ENCODE measurements at places on chromosomes 5 and 9.

DNA sequence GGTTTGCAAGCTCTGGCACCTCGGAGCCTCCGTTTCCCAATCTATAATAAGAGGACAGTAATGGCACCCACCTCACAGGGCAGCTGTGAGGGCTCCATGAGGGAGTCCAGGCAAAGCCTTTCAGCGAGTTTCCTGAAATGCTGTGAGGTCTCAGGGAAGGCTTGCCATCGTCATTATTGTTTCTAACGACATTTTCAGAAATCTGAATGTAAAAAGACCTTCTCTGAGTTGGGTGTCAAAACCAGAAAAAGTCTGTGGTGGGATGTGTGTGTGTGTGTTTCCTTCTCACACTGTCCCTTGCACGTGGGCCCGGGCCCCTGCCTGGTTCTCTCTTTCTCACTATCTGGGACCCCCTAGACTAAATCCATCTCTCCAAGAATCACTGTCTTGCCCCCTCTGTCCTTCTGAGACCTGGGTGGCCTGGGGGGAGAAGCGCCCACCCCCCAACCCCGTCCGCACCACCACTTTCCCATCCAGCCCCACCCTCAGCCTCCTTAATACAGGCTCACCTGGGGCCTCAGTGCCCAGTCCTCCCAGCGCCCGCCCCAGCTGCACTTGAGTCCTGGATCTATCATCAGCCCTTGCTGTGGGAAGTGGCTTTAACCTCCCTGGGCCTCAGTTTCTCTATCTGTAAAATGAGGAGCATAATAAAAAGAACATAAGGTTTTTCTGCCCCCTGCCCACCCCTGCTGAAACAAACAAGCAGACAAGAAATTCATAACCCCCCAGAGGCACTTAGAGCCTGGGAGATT lies 180.3 kb downstream of the C9orf50 start:
- no peak for DNase-seq

DNA sequence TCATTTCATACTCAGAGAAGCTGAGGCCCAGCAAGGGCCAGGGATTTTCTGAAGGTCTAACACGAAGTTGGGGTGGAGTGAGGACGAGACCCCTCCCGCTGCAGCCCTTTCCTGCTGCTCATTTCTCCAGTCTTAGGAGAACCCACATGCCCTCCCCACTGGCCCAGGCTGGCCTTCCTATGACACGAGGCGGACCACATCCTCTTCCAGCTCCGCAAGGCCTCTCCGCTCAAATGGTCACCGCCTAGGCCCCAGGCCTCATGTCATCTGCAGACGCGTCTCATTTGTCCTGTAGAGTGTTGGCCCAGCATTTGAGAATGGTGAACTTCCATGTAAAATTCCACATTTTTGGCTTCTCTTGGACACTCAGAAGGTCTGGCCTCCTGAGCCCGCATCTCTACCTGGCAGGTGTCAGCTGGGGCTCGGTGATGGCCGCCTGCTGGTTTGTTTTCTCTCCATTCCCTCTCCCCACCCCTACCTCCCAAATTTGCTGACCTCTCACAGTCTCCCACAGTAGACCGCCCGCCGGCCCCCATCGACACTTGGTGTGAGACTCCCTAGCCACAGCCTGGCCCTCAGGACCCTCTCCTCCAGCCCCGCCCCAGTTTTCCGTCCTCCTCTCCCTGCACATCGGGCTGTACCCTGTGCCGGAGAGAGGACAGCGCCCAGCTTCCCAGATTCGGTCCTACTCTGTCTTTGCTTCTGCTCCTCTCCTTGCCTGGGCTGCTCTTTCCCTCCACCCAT lies 51.7 kb downstream of the ERGIC1 start:
- DNase-seq = no peak

DNA sequence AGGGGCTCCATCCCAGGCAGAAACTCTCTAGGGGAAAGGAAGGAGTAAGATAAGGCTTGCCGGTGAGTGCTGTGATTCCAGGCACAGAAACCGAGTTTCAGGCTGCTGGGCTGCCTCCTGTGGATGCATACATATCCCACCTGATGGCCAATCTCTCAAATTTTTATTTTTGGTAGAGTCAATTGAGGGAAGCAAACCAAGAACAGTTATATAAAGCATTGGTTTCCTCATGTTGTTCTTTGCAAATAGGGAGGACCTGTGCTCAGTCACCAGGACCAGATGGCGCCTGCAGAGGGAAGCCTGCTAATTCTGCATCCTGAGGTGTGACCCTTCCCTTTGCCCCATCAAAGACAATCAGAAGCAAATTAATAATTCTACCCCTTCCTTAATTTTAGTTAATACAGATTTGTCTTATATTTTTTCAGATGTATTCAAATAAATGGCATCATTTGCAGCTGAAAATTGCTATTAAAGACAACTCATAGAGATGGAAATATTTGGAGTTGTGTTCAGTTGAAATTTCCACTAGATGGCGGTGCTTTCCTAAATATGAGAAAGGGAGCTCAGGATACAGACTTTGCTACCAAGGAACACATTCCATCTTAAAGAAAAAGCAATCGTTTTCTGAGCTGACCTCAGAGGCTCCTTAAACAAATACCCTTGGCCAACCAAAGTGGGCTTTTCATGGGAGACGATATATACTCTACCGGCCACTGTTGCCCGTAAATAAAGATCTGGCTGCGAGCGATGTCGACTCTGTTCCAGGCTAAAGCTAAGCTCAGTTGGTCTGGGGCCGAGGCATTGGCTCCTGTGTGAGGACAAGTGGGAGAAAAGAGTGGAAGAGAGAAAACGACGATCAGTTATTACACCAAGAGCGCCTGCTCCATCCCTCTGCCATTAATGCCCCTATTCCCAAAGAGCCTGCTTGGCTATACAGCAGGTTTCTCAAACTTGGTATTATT lies 225.7 kb upstream of the KLF9 start:
- DNase-seq = no peak

DNA sequence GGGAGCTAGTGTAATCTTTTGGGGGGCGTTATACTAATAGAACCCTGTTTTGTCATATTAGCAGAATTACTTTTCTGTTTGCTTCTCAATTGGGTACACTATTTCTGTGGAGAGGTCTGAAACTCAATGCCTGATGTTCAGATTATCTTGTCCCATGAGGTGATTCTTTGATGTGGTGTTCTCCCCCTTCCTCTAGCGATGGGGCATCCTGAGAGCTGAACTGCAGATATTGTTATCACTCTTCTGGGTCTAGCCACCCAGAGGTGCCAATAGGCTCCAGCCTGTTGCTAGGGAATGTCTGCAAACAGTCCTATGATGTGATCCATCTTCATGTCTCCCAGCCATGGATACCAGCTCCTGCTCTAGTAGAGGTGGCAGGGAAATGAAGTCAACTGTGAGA lies 233.1 kb upstream of the RASA1 start:
- no peak for DNase-seq

DNA sequence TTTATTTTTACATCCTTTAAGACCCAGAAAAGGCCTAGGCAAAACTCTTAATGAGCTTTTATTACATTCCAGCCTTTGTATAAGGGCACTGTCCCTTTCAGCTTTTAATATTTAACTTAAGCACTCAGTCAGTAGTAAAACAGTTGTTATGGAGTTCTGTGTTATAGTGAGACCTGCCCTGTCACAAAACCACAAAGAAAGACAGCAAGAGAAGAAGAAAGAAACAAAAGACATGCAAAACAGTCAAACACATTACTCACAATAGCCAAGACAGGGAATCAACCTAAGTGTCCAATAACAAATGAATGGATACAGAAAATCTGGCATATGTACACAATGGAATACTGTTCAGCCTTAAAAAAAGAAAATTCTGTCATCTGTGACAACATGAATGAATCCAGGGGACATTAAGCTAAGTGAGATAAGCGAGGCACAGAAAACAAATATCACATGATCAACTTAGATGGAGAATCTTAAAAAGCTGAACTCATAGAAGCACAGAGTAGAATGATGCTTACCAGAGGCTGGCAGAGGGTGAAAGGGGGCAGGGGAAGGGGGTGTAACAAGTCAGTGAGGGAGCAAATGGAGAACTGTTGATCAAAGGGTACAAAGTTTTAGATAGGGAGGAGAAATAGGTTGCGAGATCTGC lies 63.8 kb upstream of the CCNG1 start:
- DNase-seq = no peak

- DNase-seq = no peak
Observed at GRCh38 chr9:12884736-12885395, 110.0 kb downstream of the LURAP1L start.

GRCh38 chr5:8230868-8231267 lies 361.9 kb downstream of the MTRR start:
- no peak for DNase-seq

DNA sequence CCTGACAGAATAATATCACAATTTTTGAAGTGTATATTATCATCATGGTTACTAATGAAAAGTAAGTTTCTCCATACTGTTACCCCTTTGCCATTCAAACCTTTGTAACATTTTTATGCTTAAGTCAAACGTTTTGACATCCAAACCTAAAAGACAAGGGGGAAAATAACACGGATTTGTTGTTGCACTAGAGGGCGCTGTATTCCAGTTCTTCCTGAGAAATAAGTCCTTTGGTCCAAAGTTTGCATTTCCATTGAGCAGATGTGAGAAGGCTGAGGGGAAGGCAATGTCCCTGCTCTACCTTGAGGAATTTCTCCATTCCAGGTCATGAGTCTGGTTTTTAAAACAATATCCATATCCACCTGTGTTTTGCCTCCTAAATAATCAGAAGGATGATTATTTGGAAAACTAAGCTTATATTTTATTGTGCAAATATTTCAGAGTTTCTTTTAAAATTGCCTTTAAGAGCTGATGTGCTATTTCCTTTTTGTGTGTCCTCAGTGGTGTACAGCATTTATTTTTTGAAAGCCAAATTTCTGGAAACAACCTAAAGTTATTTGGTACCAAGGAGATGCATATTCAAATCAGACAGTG lies 9.7 kb downstream of the LECT2 start:
- DNase-seq = peak; percentile 8

DNA sequence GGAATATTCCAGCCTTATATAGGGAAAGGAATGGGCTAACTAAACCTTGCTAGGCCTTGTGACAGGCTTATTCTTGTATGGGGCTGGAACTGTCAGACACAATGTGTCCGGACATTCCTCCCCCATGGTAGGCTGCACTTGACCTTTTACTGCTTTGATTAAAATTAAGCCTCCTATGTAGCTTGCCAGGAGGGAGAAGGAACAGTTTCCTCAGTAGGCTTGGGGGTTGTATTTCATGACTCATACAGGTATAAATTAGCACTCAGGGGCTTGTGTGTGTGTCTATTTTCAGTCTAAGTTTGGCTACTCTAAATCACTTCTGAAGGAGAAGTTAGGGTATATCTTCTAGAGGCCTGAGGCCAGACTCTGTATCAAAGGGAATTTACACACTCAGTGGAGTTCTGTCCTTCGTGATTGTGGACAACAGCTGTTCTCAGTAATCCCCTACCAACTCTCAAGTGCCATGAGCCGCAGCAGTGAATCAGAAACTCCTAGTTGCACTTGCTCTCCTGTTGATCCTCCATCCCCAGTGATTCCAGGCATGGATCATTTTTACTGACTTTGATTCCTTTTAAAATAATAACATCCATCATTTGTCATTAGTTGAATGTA lies 16.4 kb downstream of the ADAMTS16 start:
- DNase-seq = no peak

DNA sequence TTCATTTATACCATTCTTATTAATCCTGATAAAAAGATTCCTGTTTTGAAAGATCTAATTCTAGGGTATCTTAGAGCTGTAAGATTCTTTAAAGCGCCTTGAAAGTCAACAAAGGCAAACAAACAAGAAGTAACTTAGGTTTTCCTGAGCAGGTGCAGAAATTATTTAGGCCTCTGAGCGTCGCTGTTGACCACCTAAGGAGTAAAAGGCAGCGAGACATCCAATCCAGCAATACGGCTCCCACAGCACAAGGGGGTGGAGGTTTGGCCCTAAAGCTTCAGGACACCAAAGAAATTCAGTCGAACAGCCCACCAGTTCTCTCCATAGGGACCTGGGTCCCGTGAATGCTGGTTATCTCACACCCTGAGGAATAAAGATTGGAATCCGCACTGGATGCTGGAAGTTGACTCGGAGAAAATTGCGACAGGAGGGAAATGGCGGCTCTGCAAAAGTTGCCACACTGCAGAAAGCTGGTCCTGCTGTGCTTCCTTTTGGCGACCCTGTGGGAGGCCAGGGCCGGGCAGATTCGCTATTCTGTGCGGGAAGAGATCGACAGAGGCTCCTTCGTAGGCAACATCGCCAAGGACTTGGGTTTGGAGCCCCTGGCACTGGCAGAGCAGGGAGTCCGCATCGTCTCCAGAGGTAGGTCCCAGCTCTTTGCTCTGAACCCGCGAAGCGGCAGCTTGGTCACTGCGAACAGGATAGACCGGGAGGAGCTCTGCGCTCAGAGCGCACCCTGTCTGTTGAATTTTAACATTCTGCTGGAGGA lies at the start of gene PCDHGA2:
Gene PCDHGA2, plus strand, starts transcription at position 223 of the 769 bp plus-strand sequence.
- DNase-seq = no peak

GRCh38 chr5:54895816-54896341 lies 89.5 kb downstream of the ESM1 start:
- DNase-seq = no peak

- no peak for DNase-seq
Observed at GRCh38 chr5:154791535-154791934, 36.4 kb downstream of the LARP1 start.
